ENCODE measurements at places on chromosomes 1 and 21.

- H3K36me3 ChIP-seq, result peaks cover 4% of the 10 kb centered on the region
- peaks cover 48% of the 10 kb centered on the region for H3K4me1 ChIP-seq
- no peak for DNase-seq
Observed at GRCh38 chr21:45836268-45836655, 145.3 kb upstream of the COL6A1 start.

DNA sequence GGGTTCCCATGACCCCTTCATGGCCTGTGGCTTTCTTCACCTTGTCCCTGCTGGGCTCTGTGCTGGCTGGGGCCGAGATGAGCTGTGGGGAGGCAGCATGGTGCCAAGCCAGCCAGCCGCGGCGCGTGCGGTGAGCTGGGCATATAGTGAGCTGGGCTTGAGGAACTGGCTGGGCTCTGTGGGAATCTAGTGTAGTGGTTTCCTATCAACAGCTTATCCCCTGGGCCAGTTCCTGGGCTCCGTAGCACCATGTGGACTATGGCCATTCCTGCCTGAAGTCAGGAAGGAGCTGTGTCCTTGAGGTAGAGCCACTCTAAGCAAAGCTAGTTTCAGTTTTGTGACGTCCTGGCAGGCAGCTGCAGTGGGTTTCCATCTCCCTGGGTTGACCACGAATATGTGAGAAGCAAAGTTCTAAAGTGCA is 1.8 kb downstream of the NCMAP start:
- DNase-seq, result no peak
- no peak overlapping the region for H3K27ac ChIP-seq
- H3K36me3 ChIP-seq, result no peaks in the 10 kb centered on the region
- H3K27me3 ChIP-seq, result peaks cover 30% of the 10 kb centered on the region

DNA sequence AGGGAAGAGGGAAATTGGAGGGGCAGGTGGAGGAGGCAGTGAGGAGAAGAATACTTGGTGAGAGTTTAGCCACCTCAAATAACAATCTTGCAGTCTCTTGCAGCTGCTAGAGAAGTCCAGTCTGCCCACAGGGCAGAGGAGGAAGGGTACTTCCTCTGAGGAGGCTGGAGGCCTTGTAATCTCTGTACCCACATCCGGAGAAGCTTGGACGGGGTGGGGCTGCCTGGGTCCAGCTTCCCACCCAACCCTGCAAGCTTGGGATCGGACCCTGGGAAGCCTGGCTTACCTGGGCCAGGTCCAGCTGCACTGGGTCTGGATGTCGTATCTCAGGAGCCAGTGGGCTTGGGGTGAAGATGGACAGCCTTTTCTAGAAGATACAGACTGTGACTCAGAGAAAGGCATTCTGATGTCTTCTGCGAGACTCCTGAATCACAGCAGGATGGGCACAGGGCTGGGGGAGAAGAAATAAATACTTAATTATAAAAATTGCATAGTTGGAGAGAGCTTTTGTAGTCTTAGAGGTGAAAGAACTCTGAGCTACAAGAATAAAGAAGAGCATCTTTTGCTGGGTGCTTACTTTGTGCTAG is 111.8 kb upstream of the JUN start:
- H3K4me3 ChIP-seq, result no peak overlapping the region
- no peaks in the 10 kb centered on the region for H3K36me3 ChIP-seq
- peaks cover 16% of the 10 kb centered on the region for H3K4me1 ChIP-seq
- DNase-seq, result no peak
- H3K27me3 ChIP-seq, result no peaks in the 10 kb centered on the region

DNA sequence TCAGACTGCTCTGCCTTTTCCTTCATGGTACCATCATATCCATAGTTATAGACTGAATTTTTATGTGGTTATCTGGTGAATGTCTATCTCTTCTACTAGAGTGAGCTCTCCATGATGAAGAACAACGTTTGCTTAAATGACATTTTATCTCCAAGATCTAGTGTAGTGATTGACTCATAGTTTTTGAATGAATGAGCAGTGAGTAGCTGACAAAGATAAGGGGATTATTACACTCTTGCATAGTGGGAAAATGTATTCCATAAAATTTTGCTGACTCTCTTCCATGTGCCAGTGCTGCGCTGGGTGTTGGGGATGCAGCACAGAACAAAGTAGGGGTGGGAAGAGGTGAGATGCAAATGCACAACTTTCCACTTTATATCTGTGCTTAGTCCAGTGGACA is 147.7 kb downstream of the TGFB2 start:
- H3K27me3 ChIP-seq, result no peaks in the 10 kb centered on the region
- DNase-seq, result no peak
- H3K4me1 ChIP-seq, result no peaks in the 10 kb centered on the region

- H3K4me1 ChIP-seq, result peaks cover 12% of the 10 kb centered on the region
- no peak overlapping the region for H3K4me3 ChIP-seq
- no peak overlapping the region for H3K27ac ChIP-seq
Observed at GRCh38 chr1:33872275-33872674, 8.4 kb downstream of the HMGB4 start.

GRCh38 chr1:183600136-183600535 is 9.9 kb upstream of the NCF2 start:
- H3K4me3 ChIP-seq, result no peak overlapping the region
- H3K36me3 ChIP-seq, result no peaks in the 10 kb centered on the region
- H3K27ac ChIP-seq, result no peak overlapping the region
- H3K4me1 ChIP-seq, result peaks cover 10% of the 10 kb centered on the region
- DNase-seq, result no peak
- no peaks in the 10 kb centered on the region for H3K27me3 ChIP-seq

DNA sequence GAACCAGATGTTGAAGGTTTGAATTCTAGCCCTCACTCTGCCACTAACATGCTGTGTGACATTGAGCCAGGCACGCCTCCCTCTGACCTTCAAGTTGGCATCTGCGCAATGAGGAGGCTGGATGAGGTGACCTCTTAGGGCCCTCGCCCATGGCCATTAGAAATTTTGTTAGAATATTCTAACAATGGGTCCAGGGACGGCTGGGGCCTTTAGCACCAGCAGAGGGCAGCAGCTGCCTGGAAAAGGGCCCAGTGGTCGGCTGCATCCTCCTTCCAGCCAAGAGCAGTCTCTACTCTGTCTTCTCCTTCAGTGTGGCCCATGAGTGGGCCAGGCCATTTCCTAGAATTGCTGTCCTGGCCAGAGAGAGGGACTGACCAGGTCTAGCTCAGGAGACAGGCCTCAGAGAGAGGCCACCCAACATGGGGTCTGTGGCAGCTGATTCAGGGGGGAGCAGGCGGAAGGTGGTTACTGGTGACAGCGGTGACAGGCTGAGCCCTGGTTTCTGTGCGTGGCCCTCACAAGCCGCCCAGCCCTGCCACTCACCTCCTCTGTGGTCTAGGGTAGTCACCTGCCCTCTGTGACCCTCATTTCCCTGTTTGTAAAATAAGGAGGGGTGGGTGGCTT is 101.3 kb upstream of the ACTL8 start:
- no peak overlapping the region for H3K27ac ChIP-seq
- H3K36me3 ChIP-seq, result peaks cover 81% of the 10 kb centered on the region
- no peak overlapping the region for H3K4me3 ChIP-seq
- DNase-seq, result no peak

- H3K27ac ChIP-seq, result no peak overlapping the region
- no peaks in the 10 kb centered on the region for H3K36me3 ChIP-seq
- H3K27me3 ChIP-seq, result no peaks in the 10 kb centered on the region
- no peak overlapping the region for H3K4me3 ChIP-seq
- DNase-seq, result no peak
- H3K4me1 ChIP-seq, result no peaks in the 10 kb centered on the region
Observed at GRCh38 chr1:237873487-237874211, 17.1 kb downstream of the ZP4 start.

- peaks cover 40% of the 10 kb centered on the region for H3K4me1 ChIP-seq
- H3K27me3 ChIP-seq, result peaks cover 94% of the 10 kb centered on the region
- no peak overlapping the region for H3K27ac ChIP-seq
- H3K4me3 ChIP-seq, result peak overlapping the region; percentile 22
- H3K36me3 ChIP-seq, result no peaks in the 10 kb centered on the region
- no peak for DNase-seq
Observed at GRCh38 chr1:180228648-180229482, 1.2 kb upstream of the LHX4 start.

GRCh38 chr1:214702556-214702955 is 99.6 kb downstream of the CENPF start:
- H3K4me1 ChIP-seq, result peaks cover 2% of the 10 kb centered on the region
- no peaks in the 10 kb centered on the region for H3K27me3 ChIP-seq
- H3K4me3 ChIP-seq, result no peak overlapping the region
- no peak overlapping the region for H3K27ac ChIP-seq
- DNase-seq, result no peak
- no peaks in the 10 kb centered on the region for H3K36me3 ChIP-seq

- DNase-seq, result no peak
- H3K4me3 ChIP-seq, result no peak overlapping the region
- H3K27ac ChIP-seq, result no peak overlapping the region
- H3K4me1 ChIP-seq, result no peaks in the 10 kb centered on the region
Observed at GRCh38 chr1:241617426-241617825, 22.7 kb downstream of the CHML start.

DNA sequence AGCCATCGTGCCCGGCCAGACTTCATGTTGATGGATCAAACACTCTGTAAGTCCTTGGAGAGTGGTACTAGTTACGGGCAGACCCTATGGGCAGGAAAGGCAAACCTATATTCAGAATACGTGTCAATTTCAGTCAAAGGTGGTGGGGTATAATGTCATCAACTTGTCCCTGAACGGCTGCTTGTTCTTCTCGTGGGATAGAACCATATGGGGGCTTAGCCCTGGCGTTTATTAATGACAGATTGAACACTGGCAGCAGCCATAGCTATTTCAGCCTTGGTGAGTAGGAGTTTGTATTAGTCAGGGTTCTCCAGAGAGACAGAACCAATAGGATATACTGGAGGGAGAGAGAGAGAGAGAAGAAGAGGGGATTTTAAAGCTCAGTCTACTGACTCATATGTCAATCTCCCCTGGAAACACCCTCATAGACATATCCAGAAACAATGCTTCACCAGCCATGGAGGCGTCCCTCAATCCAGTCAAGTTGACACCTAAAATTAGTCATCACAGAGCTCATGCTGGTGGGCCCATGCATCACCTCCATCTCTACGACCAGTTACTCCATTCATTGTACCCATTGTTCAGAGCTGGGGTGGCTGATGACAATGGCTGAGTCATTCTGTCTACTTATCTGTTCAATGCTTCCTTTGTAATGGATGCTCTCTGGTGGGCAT is 16.1 kb upstream of the AQP10 start:
- no peak for DNase-seq
- H3K27ac ChIP-seq, result no peak overlapping the region
- no peaks in the 10 kb centered on the region for H3K27me3 ChIP-seq
- H3K4me1 ChIP-seq, result no peaks in the 10 kb centered on the region
- no peaks in the 10 kb centered on the region for H3K36me3 ChIP-seq
- no peak overlapping the region for H3K4me3 ChIP-seq

- H3K4me3 ChIP-seq, result no peak overlapping the region
- no peaks in the 10 kb centered on the region for H3K36me3 ChIP-seq
- peaks cover 4% of the 10 kb centered on the region for H3K4me1 ChIP-seq
Observed at GRCh38 chr1:229124520-229125124, 146.3 kb upstream of the RAB4A start.

DNA sequence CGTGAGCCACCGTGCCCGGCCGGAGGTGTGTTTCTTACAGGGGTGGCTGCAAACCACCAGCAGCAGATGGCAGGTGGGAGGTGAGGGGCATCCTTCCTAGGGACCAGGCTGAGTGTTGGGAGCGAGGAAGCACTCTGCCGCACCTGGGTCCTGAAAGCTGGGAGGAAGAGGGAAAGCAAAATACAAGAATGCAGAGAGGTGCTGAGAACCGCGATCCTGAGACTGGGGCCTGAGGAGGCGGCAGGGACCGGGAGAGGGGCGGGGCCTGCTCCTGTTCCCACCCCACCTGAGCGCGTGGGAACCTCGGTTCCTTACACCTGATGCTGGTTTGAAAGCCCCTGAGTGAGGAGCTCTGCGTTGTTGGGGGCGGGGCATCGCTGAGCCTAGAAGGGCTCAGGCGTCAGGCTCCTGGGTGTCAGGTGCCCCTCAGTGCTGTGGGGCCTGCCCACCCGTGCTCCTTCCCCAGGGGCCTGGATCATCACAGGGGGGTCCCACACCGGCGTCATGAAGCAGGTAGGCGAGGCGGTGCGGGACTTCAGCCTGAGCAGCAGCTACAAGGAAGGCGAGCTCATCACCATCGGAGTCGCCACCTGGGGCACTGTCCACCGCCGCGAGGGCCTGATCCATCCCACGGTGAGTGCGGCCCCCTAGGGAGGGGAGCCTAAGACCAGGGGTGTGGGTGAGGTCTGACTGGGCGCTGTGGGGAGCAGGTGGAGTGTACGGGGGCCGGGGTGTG is 15.5 kb downstream of the TRPM2 start:
- DNase-seq, result no peak
- H3K4me1 ChIP-seq, result peaks cover 5% of the 10 kb centered on the region
- peaks cover 12% of the 10 kb centered on the region for H3K27me3 ChIP-seq
- H3K4me3 ChIP-seq, result no peak overlapping the region
- no peak overlapping the region for H3K27ac ChIP-seq

DNA sequence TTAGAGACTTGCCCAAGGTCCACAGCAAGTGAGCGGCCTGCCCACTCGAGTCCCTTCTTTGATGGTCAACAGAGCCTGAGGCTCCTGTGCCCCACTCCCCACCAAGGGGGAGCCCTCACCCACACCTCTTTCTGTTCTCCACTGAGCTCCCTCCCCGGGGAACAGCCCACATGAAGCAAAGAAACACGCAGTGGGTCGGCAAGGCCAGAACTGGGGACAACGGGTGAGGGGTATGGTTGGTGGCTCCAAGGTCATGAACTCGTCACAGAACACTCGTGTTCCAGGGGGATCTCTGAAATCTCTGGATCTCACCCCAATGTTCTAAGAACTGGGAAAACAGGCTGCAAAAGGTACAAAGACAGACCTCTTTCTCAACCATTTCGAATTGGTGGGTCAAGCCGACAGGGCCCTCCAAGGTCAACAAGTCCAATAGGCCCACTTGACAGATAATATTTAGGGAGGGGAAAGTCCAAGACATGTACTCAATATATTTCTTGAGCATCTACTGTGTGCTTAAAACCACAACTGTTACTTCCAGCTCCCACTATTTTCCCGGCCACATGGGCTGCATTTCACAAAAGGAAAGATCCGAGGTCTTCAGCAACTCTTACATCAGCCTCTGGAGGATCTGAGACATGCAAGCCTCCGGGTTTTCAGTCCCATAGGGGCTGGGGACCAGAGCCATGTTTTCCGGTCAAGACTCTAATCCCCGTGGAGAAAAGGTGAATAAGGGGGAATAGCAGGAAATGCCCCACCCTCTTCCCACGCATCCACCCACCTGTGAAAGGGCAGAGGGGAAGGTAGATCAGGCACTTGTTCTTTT is 1.1 kb upstream of the RAP1GAP start:
- H3K4me3 ChIP-seq, result no peak overlapping the region
- H3K27me3 ChIP-seq, result peaks cover 24% of the 10 kb centered on the region
- no peak overlapping the region for H3K27ac ChIP-seq
- peaks cover 7% of the 10 kb centered on the region for H3K36me3 ChIP-seq
- peaks cover 75% of the 10 kb centered on the region for H3K4me1 ChIP-seq
